ENCODE measurements at places on chromosomes 2 and 18. TPM values are rescaled to one million over a fixed set of nuclear protein-coding genes. Genes with fewer than 3 reads are reported as not detected.

Gene TEKT4
- total RNA-seq = not detected

Gene PLEKHB2
- 138 TPM for total RNA-seq

Gene FBXO11
- total RNA-seq = 75.3 TPM

Gene SCN9A
- total RNA-seq = 10.1 TPM

Gene UGT1A5
- total RNA-seq = not detected

Gene NOSTRIN
- 16.1 TPM for total RNA-seq

Gene SCG2
- 56.2 TPM for total RNA-seq

Gene SEPTIN10
- total RNA-seq = 23.0 TPM

Gene MALL
- 2.9 TPM for total RNA-seq

Gene DIPK1C
- 19.0 TPM for total RNA-seq

Measured in dorsolateral prefrontal cortex (tissue), 122 donors.